ENCODE measurements at places on chromosomes 4 and X.

DNA sequence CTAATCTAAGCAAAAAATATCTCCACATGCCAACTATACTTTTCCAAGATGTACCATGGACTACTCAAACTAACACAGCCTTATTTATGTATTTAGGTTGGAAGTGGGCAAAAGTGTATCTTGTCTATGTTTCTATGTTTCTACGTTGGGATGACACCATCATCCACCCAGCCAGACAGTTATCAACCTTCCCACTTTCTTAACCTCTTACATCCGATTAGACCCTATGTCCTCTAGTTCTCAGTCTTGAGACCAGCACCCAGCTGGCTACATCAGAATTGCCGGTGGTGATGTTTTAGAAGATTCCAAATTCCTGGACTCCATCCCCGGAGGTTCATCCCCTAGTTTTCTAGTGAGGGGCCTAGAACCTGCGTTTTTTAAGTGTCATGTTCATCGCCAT, 1.0 kb upstream of the AASDH start:
- no peak for DNase-seq

DNA sequence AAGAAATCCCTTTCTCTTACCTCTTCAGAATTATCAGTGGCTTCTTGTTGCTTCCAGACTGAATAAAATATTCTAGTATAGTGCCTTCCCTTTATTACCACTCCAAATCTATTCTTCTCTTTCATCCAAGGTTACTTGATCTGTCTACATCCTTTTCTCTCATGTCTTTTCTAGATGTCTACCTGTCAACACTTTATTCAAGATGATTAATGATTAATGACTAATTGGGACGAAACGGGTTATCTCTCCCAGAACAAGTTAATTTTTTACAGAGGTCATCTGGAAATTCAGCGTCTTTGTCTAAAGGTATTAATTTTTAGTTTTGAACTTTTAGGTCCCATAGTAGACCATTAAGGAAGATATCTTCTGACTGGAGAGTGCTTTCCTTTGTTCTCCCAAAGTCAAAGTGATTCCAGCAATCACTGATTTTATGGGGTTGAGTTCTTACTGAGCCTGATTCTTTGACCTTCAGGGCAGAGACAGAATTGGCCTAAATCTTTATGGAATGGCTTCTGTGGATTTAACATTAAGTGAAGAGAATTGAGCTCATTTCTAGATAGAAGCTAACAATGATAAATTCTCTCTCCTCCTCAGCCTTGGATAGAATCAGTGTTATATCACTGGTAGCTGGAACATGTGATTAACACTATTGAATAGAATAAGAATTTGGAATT, 335.4 kb upstream of the TEX13C start:
- DNase-seq = no peak

GRCh38 chr4:161829591-161829990, 334.2 kb downstream of the FSTL5 start:
- no peak for DNase-seq

DNA sequence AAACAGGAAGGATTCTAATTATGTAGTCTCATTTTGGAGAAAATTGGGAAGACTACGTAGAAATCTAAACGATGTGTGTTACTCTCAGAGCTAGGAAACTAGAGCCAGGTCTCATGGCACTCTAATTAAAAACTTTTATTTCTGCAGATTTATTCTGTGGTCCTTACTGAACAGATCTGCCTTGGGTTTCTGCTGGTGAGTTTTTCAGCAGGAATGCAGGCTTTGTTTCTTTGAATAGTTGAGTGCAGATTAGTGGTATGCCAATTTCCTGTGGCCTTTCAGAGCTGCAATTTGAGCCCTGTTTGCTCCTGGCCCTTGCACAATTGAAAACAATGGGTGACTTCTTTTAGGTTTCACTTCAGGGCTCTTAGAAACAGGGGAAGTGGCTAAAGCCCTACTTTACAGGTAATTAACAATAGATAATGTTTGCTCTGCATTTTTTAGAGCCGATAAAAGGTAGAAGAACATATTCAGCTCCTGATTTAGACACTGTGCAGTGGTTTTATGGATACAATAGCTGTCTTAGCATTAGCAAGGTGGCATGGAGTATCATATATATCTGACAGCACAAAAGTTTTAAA, 21.8 kb downstream of the SPRY1 start:
- DNase-seq = no peak

GRCh38 chrX:120761810-120762209, 113.9 kb downstream of the CT47B1 start:
- no peak for DNase-seq

DNA sequence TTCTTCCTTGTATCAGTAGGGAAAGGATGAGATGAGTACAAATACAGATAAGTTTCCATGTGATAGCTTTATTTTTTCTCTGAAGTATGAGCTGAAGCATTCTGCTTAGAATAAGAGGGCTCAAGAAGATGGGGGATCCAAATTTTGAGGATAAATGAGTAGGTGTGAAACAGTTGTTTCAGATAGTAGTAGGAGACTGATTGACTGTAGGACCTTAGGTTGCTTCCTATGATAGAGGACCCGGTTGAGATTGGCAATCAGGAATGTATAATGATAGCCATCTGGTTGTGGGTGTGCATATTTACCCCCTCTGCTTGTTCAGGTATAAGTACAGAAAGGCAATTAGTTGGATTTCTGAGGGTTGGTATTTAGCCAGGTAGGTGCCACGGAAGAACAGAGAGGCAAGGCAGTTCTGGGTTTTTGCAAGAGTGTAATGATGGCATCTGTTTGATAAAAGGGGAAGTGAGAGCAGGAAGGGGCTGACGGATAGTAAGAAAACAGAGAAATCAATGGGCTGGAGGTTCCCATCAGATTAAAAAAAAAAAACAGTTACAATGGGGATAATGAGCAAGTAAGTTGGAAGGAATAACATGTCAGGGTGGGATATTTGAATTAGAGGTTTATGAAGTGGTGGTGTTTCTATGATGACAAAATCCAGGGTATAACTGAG, 13.7 kb downstream of the OCRL start:
- no peak for DNase-seq

- no peak for DNase-seq
These were observed 167.8 kb downstream of the PCDH10 start for GRCh38 chr4:133316909-133317308.

DNA sequence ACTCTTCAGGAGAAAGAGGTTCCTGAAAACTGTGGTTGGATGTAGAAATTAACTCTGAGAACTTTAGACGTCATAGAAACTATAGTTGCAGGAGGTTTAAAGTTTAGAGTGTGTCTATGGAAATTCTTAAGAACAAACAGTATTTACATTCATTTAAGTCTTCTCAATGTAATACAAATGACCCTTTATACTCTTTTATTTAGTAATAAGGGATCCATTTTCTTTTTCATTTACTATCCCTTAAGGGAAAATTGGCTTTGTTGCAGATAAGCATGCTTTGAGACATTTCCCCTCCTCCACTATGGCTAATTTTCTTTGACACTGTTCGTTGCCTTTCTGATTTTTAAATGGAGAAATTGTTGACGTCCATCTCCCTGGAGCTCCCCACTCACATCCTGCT, 96.4 kb downstream of the POLA1 start:
- no peak for DNase-seq

GRCh38 chr4:155039162-155039561, 169.3 kb upstream of the NPY2R start:
- DNase-seq = no peak

DNA sequence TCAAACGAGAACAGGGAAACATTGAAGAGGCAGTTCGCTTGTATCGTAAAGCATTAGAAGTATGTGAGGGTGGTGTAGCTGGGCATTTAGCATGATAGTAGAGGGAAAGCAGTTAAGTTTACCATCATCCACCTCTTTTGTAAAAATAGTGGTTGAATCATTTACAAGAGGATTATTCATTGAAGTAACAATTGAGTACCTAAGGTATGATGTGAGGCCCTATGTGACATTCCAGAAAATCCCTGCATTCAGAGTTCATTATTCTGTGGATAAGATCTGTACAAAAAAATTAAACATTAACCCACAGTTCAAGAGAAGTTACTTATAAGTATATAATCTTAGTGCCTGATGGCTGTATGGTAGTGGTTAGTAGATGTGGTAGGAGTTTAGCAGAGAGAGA, 22.2 kb upstream of the GCNA start:
- no peak for DNase-seq

GRCh38 chr4:78781924-78782323, 5.8 kb downstream of the BMP2K start:
- DNase-seq = no peak

DNA sequence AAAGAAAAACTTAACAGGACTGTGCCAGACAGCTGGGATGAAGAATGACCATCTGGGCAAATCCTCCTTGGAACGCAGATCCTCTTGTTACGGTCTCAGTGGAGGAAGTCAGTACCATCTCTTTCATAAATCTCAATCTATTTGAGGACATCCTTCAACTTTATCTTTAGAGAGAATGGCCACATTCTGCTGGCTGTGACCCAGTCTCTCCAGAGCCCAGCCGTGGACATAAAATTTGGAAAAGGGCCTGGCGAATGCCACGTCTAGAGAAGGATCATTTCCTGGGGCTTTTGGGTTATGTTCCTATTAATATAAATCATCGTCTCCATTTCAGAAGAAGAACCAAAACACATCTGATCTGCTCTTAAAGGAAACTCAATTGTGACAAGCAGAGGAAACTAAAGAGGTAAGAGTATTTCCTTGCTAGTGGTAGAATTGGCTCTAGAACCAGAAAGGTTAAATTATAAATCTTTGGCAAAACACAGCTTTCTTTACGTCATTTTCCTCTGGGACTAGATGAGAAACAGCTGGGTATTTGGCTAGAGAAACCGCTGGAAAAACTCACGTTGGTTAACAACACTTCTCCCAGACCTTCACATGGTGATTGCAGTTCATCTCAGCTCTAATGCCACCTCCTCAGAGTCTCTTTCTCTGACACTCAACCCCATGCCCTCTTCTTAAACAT, 164.7 kb downstream of the CHIC2 start:
- DNase-seq = no peak

DNA sequence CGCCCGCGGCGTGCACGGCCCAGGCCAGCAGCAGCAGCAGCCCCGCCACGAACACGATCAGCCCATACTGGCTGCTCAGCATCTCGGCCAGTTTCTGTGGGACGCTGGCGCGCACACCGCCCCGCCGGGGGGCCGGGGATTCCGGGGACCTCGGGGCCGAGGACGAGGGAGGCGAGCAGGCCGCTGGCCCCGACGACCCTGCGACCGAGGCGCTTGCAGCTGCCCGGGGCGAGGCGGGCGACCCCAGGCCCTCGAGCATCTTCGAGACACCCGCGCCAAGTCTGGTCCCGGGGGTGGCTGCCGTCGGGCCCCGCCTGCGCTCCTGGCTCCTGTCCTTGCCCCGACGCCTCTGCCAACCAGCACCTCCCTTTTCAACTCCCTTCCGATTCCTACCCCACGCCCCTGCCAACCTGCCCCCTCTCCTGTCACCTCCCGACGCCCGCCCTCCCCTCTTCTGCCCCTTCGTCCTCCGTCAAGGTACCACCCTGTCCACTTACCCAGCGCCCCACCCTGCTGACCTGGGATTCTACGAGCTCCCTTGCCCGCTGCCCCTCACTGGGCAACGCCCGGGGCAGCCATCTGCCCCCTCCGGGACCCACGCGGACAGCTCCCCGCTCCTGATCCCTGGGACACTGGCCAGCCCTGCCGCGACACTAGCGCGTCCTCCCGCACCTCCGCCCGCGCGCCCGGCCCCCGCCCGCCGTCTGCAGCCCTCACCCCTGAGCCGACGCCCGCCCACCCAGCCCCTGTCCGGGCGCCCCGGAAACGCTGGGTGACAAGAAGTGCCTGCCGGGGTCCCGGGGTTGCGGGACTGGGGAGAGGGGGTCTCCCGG, at the start of gene OTOP1:
TSS of gene OTOP1 (minus strand) at position 324 of the 833 bp plus-strand sequence. CDS start at position 259, 65 bp downstream.
- DNase-seq = no peak

DNA sequence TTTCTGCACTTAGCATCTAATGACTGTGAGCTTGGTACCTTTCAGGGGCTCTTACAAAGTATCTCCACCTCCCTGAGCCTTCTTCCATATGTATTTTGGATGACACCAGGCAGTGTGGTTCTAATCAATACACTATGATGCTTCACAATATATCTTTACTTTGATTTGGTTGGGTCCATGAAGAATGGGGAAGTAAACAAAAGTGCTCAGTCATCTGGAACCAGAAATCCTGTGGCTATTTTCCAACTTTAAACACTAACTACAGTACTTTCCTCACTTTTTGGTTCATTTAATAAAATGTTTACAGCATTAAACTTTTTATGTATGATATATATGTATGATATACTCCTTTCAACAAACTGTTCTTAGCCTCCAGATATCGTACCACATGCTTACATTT, 216.4 kb upstream of the AFF2 start:
- DNase-seq = no peak

GRCh38 chrX:101774340-101774739, 114.7 kb upstream of the ARMCX2 start:
- no peak for DNase-seq

DNA sequence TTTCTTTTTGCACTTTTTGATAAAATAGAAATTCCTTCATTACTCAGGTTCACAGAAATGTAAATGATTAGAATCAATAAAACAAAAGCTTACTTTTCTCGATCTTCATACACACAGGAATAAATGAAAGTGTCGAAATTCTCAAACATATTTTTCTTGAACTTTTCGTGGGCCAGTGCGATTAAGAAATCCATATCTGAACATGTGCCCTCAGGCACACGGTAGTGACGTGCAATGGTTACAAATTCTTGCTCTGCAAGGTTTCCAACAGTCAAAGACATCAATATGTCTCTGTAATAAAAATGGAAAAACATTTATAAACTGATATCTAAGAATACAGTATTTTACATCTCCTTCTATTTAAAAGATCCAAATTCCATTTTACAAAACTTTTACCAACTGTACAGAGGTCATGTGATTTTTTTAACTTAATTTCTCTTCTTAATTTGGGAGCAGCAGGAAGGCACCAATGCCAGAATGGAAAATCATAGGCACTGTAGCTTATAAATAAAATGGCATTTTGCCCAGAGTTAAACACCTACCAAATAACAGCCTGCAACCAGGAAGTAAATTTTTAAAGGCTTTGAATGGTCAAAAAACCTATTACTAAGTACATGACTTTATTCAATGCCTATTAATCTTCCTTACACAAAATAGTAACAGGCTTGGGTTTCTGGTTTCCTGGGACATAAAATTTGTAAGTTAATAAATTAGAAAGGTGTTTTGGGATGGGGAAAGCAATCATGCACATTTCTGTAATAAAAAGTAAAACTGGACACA, 165.0 kb downstream of the EFHC2 start:
- no peak for DNase-seq

- DNase-seq = no peak
These were observed 94.1 kb downstream of the IL1RAPL2 start for GRCh38 chrX:104660092-104660491.

DNA sequence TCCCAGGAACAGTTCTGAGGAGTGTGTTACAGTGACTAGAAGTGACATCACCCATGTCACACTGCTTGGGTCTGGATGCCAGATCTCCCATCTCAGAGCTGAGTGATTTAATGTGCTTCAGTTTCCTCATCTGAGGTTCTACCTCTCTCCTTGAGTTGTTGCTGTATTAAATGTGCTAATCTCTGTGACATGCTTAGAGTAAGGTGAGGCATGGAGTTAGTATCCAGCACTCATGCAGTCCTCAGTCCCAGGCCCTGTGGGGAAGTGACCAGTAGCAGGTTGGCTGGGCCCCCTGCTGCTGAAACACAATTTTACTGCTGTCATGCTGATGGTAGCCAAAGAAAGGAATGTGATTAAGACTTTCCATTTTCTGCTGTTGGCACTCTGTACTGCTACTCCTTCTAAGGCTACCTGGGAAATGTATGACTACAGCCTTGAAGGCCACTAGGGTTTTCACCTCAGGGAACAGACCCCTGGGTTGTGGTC, 639.6 kb downstream of the MID1IP1 start:
- no peak for DNase-seq

All from stimulated activated CD4-positive, alpha-beta T cell treated with anti-CD3 and anti-CD28 coated beads, Interleukin-15, amount 100 ng/mL, for 1 hour (primary cell).